ENCODE measurements at places on chromosomes 7 and 10. TPM values are rescaled to one million over a fixed set of nuclear protein-coding genes. Genes with fewer than 3 reads are reported as not detected.

The UCN3 gene
- not detected for total RNA-seq

The C10orf105 gene
- total RNA-seq: 0.76 TPM

The CPVL gene
- total RNA-seq: not detected

The SPAM1 gene
- not detected for total RNA-seq

The MRLN gene
- total RNA-seq: not detected

The CRYGN gene
- 0.21 TPM for total RNA-seq
